ENCODE measurements at places on chromosomes 2 and 18. TPM values are rescaled to one million over a fixed set of nuclear protein-coding genes. Genes with fewer than 3 reads are reported as not detected.

Gene PLCL1
- 18.6 TPM for total RNA-seq

Gene KCNIP3
- total RNA-seq = 0.13 TPM

Gene SKOR2
- total RNA-seq = not detected

Gene KLHL14
- not detected for total RNA-seq

Gene XDH
- total RNA-seq = under 0.01 TPM

Gene ADGRF3
- 0.26 TPM for total RNA-seq

Gene CRYGD
- not detected for total RNA-seq
